Eye (tissue), 1 donor: ENCODE measurements at places on chromosomes 2 and 18.

DNA sequence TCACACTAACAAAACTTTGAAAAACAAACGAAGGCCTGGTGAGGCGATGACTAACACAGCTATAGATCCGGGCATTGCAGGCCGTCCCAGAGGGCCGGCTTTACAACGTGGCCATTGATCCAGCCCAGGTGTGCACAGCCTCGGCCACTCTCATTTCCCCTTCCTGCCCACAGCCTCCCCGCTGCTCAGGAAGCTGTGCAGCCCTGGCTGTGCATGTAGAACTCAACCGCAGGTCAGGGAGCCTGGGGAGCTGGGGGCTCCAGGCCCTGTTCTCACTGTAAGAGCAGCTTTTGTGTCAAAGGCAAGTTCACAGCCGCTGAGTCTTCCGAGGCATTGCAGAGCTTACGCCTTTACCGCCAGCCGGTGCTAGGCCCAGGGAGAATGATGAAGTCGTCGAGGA, 87.2 kb downstream of the LONRF2 start:
- DNase-seq: no peak

- DNase-seq: no peak
Measured at GRCh38 chr2:142841788-142842187, 35.7 kb upstream of the KYNU start.

GRCh38 chr2:30527411-30527810, 80.4 kb downstream of the LCLAT1 start:
- no peak for DNase-seq

- no peak for DNase-seq
Measured at GRCh38 chr2:150169237-150169629, 318.2 kb downstream of the RND3 start.

- peak; percentile 45 for DNase-seq
Measured at GRCh38 chr2:142165790-142166189, 35.0 kb upstream of the LRP1B start.

GRCh38 chr2:74865770-74866674, 32.1 kb downstream of the HK2 start:
- no peak for DNase-seq

- DNase-seq: no peak
Measured at GRCh38 chr2:78839259-78839658, 186.2 kb upstream of the REG3G start.

GRCh38 chr2:130304726-130305125, 38.0 kb upstream of the IMP4 start:
- DNase-seq: no peak

GRCh38 chr18:35424356-35424755, 47.2 kb upstream of the ZNF396 start:
- no peak for DNase-seq

- peak; percentile 74 for DNase-seq
Measured at GRCh38 chr2:39696101-39696553, 30.4 kb downstream of the TMEM178A start.

- no peak for DNase-seq
Measured at GRCh38 chr18:70059684-70060083, 112.0 kb upstream of the CD226 start.

- DNase-seq: no peak
Measured at GRCh38 chr2:119681868-119682220, 2.8 kb downstream of the TMEM177 start.

DNA sequence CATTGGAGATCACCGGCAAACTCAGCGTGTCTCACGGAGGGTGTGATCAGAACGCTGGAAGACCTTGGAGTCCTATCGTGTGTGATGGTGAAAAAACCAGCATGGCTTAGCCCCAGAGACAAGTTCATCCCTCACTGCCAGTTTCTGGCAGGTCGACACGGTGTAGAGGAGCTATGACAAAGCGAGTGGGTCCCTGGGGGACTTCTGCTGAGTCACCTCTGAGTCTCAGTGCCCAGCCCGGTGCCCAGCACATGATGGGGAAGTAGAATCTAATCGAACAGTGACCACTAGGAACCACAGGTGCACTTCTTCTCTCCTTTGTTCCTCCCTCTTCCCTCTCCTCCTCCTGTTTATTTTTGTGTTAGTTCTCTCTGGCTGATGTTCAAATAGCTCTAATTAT, 45.9 kb upstream of the KCNF1 start:
- no peak for DNase-seq

- no peak for DNase-seq
Measured at GRCh38 chr18:35753306-35753910, 171.9 kb downstream of the GALNT1 start.

DNA sequence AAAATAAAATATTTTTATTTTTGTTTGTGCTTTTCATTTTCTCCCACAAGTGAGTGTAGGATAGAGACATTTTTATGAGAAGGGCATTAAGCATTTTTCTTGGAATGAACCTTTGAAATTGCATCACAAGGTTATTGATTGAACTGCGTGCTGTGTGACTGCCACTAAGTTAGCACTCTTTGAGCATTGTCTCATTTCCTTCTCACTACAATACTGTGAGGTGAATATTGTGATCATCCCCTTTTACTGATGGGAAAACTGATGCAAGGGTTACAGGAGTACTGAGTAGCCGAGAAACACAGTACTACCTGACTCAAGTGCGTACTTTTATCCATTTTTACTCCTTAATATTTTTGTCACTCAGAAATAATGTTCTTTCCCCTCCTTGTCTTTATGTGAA, 2.0 kb downstream of the NBEAL1 start:
- no peak for DNase-seq

- no peak for DNase-seq
Measured at GRCh38 chr2:41137031-41137430, 685.1 kb upstream of the SLC8A1 start.

DNA sequence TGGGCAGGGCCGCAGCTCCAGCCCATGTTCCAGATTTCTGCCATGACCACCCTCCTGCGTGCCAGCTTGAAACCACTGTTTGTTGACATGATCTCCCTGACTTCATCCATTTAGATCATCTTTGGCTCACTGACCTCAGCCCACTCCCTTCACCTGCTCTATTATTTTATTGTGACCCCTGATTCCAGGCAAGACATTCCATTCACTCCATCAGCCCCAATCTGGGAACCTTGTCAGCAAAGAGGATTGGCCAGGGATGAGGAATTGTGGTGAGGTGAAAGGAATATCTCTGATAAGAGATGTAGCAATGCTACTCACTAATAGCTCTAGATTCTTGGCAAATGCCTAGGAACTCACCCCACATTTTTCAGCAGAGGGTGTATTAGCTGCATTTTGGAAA, 174.2 kb downstream of the TMEM247 start:
- no peak for DNase-seq

GRCh38 chr2:1515986-1516797, 102.9 kb downstream of the TPO start:
- no peak for DNase-seq

GRCh38 chr2:234932591-234933168, 19.1 kb upstream of the SH3BP4 start:
- peak; percentile 25 for DNase-seq

DNA sequence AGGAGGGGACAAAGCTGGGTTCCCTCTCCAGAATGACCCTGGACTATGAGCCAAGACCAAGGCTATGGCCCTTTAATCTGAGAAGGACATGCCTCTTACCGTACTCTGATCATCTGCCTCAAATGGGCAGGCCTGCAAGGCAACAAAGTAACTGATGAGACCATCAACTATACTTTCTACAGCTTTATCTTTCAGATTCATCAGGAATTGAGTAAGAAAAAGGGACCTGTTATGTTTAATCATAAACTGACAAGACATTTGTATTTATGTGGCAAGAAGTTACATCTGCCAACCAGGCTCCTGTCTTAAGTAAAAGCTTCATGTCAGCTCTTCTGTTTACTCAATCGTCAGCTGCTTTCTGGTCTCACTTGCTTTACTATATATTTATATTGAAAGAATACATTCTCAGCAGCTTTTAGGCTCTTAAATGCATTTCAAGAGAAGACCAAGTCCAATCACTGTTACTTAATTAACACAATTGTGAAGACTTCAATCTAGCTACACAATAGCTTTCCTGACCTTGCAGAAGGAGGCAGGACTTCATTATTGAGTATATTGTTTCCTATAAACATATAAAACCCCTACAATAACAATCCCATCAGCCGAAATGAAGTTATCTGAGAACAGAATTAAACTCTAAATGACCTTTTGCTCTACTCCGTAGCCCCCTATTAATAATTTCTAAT, 163.8 kb downstream of the ETAA1 start:
- DNase-seq: no peak

DNA sequence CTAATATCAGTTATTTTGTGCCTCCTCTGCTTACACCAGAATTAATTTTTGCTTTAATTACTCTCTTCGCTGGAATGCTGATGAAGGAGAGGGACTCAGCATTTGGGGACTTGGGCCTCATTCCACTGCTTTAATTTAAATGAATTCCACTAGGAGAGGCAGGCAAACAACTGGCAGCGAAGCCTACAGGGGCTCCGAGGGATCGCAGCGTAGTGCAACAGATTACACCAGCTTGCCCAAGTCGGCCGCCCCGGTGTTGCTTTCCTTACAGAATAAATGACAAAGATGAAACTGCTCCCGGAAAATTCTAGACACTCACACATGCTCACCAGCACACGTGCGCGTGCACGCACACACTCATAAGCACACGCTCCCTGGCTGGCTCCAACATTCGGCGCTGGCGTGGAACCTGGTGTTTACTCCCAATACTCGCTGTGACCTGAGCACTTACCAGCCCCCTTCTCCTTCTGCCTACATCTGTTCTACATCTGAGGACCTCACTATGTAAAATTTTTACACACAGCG, 175.4 kb downstream of the ZNF521 start:
- DNase-seq: no peak

DNA sequence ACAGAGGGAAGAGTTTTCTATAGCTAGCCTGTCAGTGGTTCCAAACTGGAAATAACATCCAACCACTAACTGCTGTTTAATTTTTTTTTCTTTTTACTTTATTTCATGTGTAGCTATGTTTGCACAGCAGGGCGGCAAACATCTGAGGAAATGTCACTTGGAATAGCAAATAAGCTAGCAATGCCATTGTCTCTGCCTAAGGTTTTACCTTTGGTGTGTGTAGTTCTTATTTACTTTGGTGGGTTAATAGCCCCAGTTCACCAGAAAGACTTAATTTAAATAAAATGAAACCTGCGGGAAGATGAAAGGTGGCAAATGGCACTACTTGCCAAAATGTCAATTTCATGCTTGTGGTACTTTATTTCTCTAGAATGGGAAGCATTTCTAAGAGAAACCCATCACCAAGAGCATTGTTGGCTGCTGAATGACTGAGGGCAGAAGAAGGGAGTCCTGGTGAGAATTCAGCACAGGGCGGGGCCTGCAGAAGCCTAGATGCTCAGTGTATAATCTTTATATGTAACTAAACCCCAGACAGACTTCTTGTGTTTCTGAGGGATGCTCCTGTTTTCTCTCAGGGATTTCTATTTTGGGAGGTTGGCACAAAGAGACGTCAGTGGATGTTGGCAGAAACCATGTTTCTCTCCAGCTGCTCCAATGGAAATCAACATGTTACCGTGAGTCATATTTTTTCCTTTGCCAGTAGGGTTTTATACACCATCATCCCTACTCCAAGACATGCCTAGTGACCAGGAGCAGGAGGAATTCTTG, 300.4 kb upstream of the NT5C1B start:
- no peak for DNase-seq

- DNase-seq: peak; percentile 50
Measured at GRCh38 chr18:56988022-56988421, 158.9 kb upstream of the BOD1L2 start.

GRCh38 chr2:219836647-219837177, 209.3 kb downstream of the SLC4A3 start:
- no peak for DNase-seq

GRCh38 chr2:180222644-180223043, 215.5 kb upstream of the CWC22 start:
- DNase-seq: peak; percentile 2

GRCh38 chr2:9401646-9402371, 21.5 kb downstream of the ITGB1BP1 start:
- DNase-seq: no peak

DNA sequence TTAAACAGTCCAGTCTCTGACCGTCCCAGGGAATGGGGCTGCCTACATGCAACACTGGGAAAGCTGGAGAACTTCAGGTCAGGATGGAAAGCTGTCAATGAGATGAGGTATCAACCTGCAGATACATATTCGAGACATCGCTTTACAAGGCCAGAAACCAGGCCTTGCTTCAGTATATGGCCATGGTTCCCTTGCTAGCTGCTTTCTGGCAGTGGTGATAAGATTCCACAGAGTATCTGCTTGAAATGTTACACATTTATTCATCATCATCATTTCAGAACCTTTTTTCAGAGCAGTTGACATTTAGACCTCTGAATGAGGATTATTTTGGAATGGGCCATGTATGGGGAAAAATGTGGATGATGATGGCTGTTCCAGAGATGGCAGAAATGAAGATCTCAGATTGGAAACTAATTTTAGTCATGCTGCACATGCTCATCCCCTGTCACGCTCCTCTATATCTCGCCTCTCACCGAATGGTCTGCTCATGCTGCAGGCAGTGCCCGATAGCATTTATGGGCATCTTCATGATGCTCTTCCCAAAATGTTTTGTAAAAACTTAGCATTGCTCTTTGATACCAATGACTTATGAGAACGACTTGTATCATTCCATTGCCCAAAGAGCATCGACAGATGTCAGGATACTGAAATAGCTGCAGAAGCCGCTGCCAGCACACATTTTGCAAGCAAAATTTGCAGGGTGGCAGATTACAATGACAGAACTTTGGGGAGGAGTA, 14.0 kb upstream of the BMP10 start:
- DNase-seq: no peak

GRCh38 chr2:234702731-234703225, 205.9 kb upstream of the ARL4C start:
- peak; percentile 45 for DNase-seq

DNA sequence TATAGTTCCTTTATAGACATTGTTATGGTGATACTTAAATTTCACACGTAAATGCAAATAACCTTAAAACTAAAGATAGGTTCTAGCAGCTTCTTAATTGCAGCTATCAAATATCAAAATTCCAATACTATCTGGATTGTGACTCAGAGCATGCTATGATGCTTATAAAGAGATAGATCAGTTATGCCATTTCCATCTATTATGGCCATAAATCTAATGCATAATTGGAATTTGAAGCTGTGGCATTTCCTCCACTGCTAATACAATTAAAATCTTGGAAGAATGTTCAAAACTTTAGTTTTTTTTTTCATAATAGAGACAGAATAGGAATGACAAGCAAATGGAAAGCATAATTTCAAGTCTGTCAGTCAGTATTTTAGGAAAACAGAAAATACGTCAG, 220.8 kb upstream of the GALNT5 start:
- no peak for DNase-seq

DNA sequence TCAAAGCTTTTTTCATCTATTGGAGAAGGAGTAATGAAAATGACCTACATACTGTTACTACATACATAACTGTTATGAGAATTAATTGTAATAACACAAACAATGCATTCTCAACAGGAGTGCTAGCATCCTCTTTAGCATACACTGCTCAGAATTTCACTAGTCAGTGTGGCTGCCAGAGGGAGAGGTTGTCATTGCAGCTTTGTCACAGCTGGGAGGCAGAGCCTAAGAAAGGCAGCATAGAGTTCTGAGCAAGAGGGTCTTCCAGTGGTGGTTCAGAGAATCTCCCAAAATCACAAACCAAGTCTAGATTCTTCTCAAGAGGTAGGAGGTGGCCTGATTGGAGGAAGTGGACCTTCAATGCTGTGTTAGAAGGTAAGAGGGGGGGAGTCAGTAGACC, 286.7 kb upstream of the CYRIA start:
- no peak for DNase-seq
